ENCODE measurements at places on chromosomes 3 and 15.
A peak's percentile ranks its signal among the peaks of the same experiment; 100 is the strongest.

DNA sequence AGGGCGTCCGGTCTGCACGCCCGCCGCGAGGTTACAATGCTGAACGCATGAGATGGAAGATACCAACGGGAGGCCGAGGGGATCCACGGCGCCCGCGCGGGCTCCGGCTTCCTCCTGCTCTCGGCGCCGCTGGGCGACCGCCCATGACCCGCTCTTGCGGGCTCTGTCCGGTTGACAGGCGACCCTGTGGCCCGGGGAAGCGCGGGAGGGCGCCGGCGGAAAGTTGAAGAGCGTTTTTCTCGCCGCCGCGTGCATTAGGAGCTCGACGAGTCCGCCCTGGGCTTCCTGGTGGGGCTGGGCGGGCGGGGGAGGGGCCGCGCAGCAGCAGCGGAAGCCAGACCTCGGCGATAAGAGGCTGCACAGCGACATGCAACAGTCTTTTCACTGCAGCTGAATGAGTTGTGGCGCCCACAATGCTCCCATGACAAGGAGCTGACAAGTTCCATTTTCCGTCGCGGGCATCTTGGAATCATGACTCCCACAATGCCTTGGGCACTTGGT is at the start of gene MBNL1:
Gene MBNL1, plus strand, starts transcription at position 375 of the 501 bp plus-strand sequence. CDS start 31,265 bp downstream, outside the sequence.
- peak within 1 kb of the TSS; percentile 93 for H3K27ac ChIP-seq
- no peaks in the 10 kb centered on the region for H3K27me3 ChIP-seq
- H3K4me3 ChIP-seq, result peak within 1 kb of the TSS; percentile 90
- H3K4me1 ChIP-seq, result peaks cover 28% of the 10 kb centered on the region
- DNase-seq, result peak; percentile 68

GRCh38 chr3:172218350-172219323 is 179.3 kb downstream of the FNDC3B start:
- peak; percentile 33 for DNase-seq
- H3K4me1 ChIP-seq, result peaks cover 59% of the 10 kb centered on the region
- H3K4me3 ChIP-seq, result no peak overlapping the region
- H3K27me3 ChIP-seq, result no peaks in the 10 kb centered on the region

DNA sequence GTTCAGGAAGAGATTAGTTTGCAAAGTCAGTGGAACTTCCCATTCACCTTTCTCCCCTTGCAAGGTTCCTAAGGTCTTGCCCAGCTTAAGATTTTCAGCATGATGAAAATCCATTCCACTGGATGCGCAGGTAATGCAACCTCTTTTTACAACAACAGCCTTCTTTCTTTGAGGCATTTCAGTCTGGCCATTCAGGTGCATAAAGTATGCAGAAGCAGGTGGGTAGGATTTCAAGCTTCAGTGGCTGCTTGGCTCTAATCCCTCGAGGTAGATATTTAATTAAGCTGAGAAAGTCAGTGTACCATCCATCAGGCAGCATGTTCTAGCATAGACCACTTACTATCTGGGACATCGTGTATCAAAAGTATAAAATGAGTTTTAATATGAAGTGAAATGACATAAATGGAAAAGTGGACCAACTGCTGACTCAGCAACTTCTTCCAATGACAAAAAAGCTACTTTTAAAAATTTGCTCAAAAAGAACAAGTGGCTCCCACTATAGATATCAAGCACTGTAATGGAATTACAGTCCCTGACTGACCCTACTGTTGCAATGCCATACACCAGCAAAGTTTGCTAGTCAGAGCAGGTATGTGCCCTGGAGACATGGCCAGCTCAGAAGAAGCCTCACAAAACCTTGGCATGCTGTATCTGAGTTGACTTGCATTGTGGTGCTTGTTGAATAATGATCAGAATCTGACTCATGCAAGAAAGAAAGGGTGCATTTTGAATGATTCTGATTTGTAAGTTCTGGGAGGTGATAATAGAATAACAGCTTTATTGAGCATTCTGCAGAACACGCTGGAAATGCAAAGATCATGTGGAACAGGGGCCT is 459.9 kb upstream of the MCTP2 start:
- H3K27ac ChIP-seq, result no peak overlapping the region
- H3K4me1 ChIP-seq, result no peaks in the 10 kb centered on the region
- H3K36me3 ChIP-seq, result no peaks in the 10 kb centered on the region
- no peaks in the 10 kb centered on the region for H3K27me3 ChIP-seq
- DNase-seq, result no peak

GRCh38 chr3:185988816-185989175 is 51.0 kb upstream of the TRA2B start:
- H3K4me3 ChIP-seq, result no peak overlapping the region
- no peak for DNase-seq
- H3K4me1 ChIP-seq, result no peaks in the 10 kb centered on the region
- peaks cover 3% of the 10 kb centered on the region for H3K27me3 ChIP-seq

- DNase-seq, result no peak
- no peaks in the 10 kb centered on the region for H3K27me3 ChIP-seq
- no peaks in the 10 kb centered on the region for H3K36me3 ChIP-seq
- peak overlapping the region; percentile 16 for H3K27ac ChIP-seq
- H3K4me1 ChIP-seq, result no peaks in the 10 kb centered on the region
Observed at GRCh38 chr3:73419942-73420341, 204.8 kb downstream of the PDZRN3 start.

GRCh38 chr3:4888913-4889846 is 90.1 kb upstream of the BHLHE40 start:
- peaks cover 15% of the 10 kb centered on the region for H3K4me1 ChIP-seq
- no peaks in the 10 kb centered on the region for H3K36me3 ChIP-seq
- no peaks in the 10 kb centered on the region for H3K27me3 ChIP-seq
- no peak overlapping the region for H3K4me3 ChIP-seq
- peak; percentile 30 for DNase-seq
- no peak overlapping the region for H3K27ac ChIP-seq

DNA sequence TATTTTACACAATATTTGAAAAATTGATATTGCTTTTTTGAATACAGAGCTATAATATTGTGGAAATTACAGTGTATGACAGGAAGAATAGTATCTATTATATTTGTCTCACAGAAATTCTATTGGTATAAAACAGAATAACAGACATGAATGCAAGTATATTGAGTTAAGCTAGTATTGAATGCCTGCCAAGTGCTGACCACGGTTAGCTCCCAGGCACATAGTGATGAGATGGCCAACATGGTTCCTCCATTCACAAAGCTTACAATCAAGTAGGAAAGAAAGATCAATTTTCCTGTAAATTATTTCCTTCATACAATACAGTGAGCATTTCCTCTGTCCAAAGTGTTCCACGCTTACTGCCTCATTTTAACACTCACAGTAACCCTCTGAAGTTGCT is 67.6 kb downstream of the TP63 start:
- DNase-seq, result no peak
- no peaks in the 10 kb centered on the region for H3K4me1 ChIP-seq
- H3K36me3 ChIP-seq, result no peaks in the 10 kb centered on the region
- H3K27me3 ChIP-seq, result no peaks in the 10 kb centered on the region
- H3K27ac ChIP-seq, result no peak overlapping the region
